Memory B cell (primary cell): ENCODE measurements at places on chromosomes 5 and 9.

DNA sequence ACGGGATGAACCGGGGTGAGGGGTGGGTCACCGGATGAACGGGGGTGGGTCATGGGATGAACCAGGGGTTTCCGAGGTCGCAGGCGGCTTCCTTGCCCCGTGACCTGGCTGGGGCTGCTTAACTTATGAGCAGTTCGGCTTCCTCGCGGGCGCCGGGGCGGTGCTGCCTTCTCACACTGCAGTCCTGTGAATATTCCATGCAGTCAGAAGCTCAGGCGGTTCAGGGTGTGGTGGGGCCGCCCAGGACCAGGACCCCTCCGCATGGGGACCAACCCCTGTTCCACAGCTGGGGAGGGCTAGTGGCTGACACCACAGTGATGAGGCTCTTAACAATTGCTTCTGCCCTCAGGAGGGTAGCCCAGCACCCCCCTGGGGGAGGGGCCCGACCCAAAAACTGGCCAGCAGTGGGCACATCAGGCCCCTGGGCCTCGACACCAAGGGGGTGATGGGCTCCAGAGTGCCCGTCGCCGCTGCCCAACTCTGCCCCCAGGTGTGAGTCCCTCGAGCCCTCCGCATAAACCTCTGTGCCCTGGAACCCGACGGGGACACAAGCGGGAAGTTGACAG lies 30.9 kb upstream of the SLC9A3 start:
- no peak for DNase-seq
- no peaks in the 10 kb centered on the region for H3K36me3 ChIP-seq
- no peak overlapping the region for H3K4me3 ChIP-seq
- peaks cover 13% of the 10 kb centered on the region for H3K27me3 ChIP-seq
- H3K27ac ChIP-seq = no peak overlapping the region

- no peak overlapping the region for H3K4me3 ChIP-seq
- peaks cover 45% of the 10 kb centered on the region for H3K36me3 ChIP-seq
- no peak for DNase-seq
- H3K4me1 ChIP-seq = no peaks in the 10 kb centered on the region
- no peak overlapping the region for H3K27ac ChIP-seq
- no peaks in the 10 kb centered on the region for H3K27me3 ChIP-seq
These were observed 78.4 kb downstream of the TMEM161B start for GRCh38 chr5:88190106-88190834.

DNA sequence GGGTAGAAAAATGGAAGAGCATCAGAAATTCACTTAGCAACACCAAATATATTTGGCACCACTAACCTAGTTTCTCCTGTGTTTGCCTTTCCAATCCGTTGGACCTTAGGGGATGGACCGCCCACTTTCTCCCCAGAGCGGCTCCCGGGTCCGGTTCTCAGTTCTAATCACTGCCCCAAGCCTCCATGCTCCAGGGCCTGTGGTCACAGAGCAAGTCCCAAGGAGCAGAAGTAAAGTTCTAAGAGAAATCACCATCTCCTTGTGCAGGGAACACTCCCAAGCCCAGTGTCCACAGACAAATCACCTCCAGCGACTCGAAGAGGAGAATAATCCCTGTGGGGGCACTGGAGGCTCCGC lies 728 bp upstream of the SLC1A1 start:
- H3K4me1 ChIP-seq = peaks cover 10% of the 10 kb centered on the region
- no peaks in the 10 kb centered on the region for H3K36me3 ChIP-seq
- peak overlapping the region; percentile 77 for H3K4me3 ChIP-seq
- no peak for DNase-seq
- no peak overlapping the region for H3K27ac ChIP-seq
- H3K27me3 ChIP-seq = peaks cover 9% of the 10 kb centered on the region

DNA sequence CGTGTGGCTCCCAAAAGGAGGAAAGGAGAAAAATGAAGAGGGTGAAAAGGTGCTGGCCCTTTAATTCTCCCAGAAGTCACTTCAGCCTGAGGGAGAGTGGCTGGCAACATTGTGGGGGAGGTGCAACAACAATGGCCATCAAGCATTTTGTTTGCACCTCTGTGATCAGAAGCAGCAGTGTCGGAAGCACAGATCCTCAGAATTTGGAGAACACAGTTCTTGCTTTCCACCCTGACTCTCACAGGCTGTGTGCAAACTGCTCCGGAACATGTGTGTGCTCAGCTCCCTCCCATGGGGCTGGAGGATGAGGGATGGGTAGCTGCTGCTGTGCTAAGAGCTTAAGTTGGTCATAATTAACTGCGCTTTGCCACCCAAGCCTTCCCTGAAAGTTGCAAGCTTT lies 127.1 kb downstream of the DPYSL3 start:
- no peaks in the 10 kb centered on the region for H3K4me1 ChIP-seq
- H3K36me3 ChIP-seq = no peaks in the 10 kb centered on the region
- no peak overlapping the region for H3K27ac ChIP-seq
- H3K4me3 ChIP-seq = no peak overlapping the region

DNA sequence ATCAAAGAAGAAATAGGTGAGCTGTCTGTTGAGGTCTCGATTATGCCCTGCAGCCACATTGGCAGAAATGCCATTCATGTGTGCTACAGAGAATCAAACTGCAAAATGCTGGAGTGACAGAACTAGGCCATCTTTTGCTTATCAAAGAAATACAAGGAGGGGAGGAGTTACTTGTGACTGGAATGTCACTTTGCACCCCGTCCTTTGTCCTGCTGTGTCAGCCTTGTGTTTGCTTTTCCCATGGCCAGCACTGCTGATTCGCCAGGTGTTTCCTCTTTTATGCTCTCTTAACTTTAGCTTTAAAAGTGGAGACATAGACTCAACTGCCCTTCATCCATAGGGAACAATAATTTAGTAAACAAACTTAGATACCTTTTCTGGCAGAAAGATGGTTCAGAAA lies 54.3 kb downstream of the SLC46A2 start:
- H3K4me1 ChIP-seq = peaks cover 6% of the 10 kb centered on the region
- no peaks in the 10 kb centered on the region for H3K27me3 ChIP-seq
